Activated CD4-positive, alpha-beta T cell treated with anti-CD3 and anti-CD28 coated beads, Interleukin-2, amount 10 ng/mL, durations not matched to agents 7 days and 5 days (primary cell): ENCODE measurements at places on chromosomes 5 and 9.

DNA sequence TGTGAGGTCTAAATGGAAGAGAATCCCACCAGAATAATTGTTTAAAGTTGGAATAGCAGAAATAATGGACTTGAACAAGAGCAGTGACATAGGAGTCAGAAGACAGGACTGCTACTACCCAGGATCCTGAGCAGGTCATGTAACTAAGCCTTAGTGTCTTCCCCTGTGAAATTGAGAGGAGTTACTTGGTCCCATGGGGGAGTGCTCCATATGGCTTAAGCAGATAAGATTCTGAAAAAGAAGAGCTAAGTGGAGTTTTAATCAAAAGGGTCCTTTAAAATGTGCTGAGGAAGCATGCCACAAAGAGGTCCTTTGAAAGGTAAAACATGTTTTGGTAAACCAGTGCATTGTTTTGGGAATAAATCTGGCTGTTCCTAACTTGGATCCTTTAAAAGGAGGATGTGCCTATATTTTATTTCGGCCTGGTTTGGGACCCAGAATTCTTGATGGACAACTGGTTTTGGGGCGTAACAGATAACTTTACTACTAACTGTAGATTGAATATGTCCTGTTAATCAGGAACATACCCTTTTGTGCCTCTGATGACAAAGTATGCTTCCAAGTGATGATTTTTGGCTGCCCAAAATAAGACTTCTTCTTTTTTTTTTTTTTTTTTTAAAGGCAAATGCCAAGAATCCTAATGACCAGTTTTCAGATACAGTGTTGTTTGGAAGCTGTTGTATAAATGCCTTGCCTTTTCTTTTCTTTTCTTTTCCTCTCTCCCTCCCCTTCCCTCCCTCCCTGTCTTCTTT, 5.7 kb downstream of the RCL1 start:
- DNase-seq, result no peak

DNA sequence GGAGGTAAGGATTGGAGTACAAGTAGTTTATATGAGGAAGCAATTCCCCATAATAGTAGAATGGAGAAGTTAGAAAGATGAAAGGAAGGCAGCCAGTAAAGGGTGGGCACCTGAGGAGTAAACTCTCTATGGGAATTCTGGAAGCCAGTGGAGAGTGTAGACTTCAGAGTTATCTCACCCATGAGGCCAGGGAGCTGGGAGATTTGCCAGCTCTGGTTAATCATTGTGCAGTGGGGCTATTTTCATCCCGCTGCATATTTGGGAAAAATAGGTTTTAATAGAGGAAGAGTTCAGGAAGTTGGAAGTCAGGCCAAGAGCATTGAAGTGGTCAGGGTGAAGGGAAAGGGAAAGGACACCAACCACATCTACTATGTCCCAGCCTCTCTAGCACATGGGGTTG, 242.3 kb upstream of the BRINP1 start:
- DNase-seq, result no peak

- DNase-seq, result no peak
These were observed 56.9 kb downstream of the SYK start for GRCh38 chr9:90858457-90858901.

GRCh38 chr5:68383888-68384310, 168.3 kb downstream of the PIK3R1 start:
- DNase-seq, result no peak

- DNase-seq, result no peak
These were observed 13.8 kb downstream of the NAIP start for GRCh38 chr5:71011194-71011792.

- DNase-seq, result no peak
These were observed 84.0 kb downstream of the RAB3C start for GRCh38 chr5:58666598-58667581.

DNA sequence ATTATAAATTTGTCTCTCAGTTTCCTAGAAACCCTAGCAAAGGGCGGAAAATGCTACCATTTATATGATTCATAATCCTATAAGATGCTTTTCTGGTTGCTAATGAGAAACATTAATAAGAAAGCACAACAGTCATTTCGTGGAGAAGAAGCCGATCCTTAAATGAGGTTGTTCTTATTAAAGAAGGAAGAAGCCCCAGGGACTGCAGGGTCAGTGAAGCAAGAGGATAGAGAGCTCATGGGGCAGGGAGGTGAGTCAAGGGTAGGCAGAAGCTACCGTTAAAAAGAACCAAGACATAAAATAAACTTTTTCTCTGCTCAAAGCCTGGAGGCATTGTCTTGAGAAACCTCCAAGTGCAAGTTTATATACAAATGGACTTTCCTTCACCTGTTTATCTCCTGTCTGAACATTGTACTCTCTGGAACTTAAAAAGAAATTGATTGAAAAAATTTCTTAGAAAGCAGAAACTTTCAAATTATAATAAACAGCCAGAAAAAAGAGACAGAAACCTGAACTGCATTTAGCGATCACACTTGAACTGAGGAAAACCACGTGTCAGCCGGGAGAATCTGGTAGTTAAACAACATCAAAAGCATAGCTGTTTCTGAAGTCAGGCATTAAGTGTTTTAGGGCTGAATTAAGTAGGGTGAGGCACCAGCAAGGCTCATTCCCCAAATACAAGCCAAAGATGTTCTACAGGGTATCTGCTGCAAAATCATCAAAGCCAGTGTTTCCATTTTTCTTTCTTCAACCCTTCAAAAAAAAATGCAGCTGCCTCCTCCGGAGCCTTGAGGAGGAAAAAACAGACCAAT, 21.9 kb downstream of the HTR4 start:
- no peak for DNase-seq

DNA sequence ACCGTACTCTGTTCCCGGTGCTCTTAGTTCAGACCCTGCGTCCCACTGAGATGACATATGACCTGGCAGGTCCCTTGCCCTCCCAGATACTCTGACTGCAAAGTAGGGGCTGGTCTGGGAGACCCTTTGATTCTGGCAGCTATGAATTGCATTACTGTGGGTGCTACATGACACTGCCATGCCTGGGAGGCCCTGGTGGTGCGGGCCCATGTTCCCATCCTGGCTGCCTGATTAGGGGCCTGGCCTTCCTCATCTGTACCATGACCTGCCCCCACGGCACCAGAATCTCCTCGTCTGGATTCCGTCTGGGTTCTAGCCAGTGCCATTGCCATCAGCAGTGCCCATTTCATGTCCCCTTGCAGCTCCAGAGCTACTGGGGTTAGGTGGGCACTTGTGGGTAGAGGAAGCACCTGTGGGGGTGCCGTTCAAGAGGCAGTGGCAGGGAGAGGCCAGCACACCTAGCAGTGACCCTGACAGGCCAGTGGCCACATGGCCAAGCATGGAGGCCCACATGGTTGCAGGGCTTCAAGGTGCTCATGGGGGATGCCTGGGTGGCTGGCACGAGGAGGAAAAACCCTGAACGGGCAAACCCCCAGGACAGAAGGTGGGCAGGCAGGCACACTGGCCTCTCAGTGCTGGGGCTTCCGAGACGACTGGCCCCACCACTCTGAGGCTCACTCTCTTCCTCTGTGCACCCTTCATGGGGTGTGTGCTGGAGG, 69.7 kb downstream of the PHF2 start:
- DNase-seq, result no peak

DNA sequence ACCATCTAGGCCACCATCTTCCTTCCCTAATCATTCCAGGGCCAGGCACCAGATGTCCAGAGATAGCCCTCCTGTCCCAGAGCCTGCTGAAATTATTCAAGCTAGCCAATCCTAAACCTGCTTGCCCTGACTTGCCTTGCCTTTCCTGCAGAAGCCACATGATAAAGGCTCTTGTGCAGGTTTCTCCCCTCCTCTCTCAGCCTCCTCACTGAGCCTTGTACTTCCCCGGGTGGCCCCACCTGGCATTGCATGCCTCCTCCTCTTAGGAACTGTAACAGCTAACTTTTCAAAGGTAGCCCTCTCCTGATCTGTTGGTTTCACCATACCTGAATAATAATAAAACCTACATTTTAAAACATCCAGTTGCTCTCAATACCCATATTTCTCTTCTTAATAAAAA, 42.6 kb downstream of the DIRAS2 start:
- DNase-seq, result no peak

- DNase-seq, result no peak
These were observed 71.9 kb downstream of the USP20 start for GRCh38 chr9:129907201-129907600.

- no peak for DNase-seq
These were observed 27.5 kb downstream of the STK10 start for GRCh38 chr5:172160506-172160905.

DNA sequence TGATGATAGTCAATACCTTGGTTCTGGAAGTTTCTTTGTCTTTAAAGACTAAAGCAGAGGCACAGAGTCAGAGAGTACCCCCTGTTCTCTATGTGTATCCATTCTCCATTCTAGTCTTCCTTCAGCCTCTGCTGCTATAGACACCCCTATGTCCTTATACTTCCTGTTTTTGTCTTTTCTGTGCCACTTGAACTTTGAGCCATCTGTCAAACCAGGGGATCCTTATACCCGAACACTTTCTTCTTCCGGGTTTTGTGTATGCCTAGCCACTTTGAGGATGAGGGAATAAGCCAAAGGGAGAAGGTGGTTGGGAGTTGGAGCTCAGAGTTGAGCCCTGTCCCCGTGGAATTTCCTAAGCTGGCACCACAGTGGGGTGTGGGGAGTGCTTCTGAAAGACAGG, 61.1 kb upstream of the IL6ST start:
- DNase-seq, result no peak

- DNase-seq, result no peak
These were observed 2.1 kb downstream of the S1PR3 start for GRCh38 chr9:88993327-88993726.

- DNase-seq, result no peak
These were observed 171.4 kb upstream of the NFIB start for GRCh38 chr9:14485366-14485765.

DNA sequence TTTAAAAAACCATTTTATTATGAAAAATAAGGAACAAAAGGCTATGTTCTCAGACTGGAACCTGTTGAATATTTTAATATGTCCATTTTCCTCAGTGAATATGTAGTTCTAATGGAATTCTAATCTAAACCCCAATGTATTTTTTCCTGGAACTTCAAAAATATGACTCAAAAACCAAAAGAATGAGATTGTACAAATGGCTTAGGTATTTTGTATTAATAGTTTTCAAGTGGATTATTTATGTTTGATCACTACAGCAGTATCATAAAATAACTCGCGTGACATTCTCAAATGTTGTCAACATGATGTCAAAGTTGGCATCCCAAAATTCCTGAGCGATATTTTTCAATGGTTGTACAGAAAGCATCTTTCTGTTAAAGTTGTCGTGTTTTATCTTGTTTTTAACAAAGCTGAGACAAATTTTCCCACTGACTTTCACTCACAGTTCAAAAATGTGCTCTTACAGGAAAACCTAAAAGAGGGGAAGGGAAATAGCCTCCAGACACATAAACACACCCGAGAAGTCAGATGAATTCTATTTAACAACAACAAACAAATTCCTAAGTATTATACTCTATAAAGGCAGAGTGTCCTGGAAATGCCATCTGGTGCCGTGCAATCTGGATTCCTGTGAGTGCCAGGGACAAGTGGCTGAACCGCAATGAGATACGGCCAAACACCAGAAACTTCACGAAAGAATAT, 68.1 kb upstream of the TAS2R1 start:
- no peak for DNase-seq

- no peak for DNase-seq
These were observed 41.5 kb downstream of the HACD4 start for GRCh38 chr9:20989923-20990341.

- no peak for DNase-seq
These were observed 273.7 kb downstream of the SYK start for GRCh38 chr9:91075279-91075678.

GRCh38 chr9:135336722-135337527, 142.7 kb upstream of the PPP1R26 start:
- DNase-seq, result no peak

- DNase-seq, result no peak
These were observed 48.2 kb downstream of the FAM240B start for GRCh38 chr9:38671748-38672147.

- DNase-seq, result peak; percentile 28
These were observed 222.3 kb downstream of the GLIS3 start for GRCh38 chr9:4077499-4078102.

DNA sequence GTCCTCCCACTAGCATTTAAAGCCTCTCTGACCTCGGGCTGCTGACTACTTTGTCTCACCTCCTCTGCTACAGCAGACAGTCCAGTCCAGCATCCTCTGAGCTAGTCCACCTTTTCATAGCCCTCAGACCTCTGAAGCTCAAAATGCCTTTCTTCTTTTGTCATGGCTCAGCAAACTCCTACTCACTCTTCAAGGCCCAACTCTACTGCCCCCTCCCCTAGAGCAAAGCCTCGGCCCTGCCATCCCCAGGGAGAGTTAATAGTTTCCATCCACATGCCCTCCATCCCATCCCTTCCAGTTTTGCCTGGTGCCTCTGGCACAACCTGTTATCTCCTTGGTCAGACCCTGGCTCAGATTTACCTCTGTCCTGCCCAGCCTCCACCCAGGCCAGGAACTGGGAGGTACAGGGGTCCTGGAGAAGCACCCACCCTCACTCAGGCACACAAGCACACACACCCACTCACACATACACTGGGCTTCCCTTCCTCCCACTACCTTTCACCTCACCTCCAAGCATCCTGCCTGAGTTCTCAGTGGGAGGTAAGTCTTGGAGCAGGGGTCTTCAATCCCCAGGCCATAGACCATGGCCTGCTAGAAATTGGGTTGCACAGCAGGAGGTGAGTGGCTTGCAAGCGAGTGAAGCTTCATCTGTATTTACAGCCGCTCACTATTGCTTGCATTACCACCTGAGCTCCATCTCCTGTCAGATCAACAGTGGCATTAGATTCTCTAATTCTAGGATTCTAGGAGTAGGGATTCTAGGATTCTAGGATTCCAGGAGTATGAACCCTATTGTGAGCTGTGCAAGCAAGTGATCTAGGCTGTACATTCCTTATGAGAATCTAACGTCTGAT, 18.1 kb downstream of the PDLIM4 start:
- DNase-seq, result no peak
